Activated naive CD8-positive, alpha-beta T cell treated with anti-CD3 and anti-CD28 coated beads for 36 hours (primary cell): ENCODE measurements at places on chromosomes 3 and 15.

- DNase-seq, result no peak
Measured at GRCh38 chr3:117063930-117064329, 354.4 kb downstream of the TUSC7 start.

- DNase-seq, result no peak
Measured at GRCh38 chr3:108281670-108282069, 14.7 kb upstream of the HHLA2 start.

DNA sequence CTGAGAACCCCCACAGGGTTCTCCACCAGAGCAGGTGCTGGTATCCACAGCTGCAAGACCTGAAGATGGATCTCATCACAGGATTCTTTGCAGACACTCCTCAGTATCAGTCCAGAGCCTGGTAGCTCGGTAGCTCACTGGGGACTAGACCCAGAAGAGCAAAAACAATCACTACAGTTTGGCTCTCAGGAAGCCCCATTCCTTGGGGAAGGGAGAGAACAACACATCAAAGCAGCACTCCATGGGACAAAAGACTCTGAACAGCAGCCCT, 22.2 kb downstream of the STRIT1 start:
- DNase-seq, result no peak

DNA sequence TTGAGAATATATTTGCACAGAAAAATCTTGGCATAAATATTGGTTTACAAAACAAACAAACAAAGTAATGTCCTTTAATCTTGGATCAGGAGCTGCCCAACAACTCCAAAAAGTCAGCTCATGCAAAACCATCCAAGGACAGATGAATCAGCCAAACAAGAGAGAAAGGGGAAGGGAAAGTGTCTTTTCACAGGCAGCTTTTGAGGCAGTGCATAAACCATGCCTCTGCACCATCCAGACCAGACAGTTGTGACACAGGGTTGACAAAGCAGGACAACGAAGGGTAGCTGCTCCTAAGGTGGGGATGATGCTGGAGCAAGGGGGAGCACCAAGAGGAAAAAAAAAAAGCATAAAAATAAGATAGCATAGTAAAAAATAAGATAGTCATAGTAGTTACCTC, 8.7 kb downstream of the CD86 start:
- DNase-seq, result no peak

GRCh38 chr3:195056506-195056905, 214.5 kb downstream of the XXYLT1 start:
- DNase-seq, result no peak
